Spleen (tissue), 13 donors: ENCODE measurements at places on chromosomes 1 and 21. TPM values are rescaled to one million over a fixed set of nuclear protein-coding genes. Genes with fewer than 3 reads are reported as not detected.

DNA sequence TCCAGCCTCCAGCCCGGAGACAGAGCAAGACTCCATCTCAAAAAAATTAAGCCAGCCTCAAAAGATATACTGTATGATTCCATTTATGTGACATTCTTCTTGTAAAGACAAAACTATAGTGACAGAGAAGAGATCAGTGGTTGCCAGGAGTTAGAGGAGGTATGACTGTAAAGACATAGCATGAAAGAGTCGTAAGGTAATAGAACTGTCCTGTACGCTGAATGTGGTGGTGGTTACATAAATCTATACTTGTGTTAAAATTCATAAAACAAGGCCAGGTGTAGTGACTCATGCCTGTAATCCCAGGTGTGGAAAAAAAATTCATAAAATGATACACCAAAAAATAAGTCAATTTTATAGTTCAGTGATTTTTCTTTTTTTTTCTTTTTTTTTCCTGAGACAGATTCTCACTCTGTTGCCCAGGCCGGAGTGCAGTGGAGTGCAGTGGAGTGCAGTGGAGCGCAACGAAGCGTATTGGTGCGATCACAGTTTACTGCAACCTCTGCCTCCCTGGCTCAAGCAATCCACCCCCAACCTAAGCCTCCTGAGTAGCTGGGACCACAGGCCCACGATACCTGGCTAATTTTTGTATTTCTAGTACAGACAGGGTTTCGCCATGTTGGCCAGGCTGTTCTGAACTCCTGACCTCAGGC lies 84.9 kb upstream of the CXADR start:
- DNase-seq: no peak

Gene LCE1A
- polyA plus RNA-seq: not detected

DNA sequence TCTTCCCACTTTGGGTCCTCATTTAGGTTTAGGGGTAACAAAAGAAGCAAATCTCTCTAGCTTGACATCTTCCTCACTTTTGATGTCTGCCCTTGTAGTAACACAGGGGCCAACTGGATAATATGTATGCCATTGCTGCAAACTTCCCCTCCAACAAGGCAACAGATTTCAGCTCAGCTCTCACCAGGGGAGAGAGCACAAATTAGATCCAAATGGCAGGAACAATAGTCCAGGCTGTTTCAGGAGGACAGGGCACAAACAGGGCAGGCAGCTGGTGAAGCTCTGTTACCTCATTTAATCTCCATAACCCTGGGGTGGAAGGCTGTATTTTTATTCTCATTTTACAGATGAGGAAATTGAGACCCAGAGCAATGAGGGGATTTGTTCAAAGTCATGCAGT lies 4.3 kb upstream of the PIK3R3 start:
- DNase-seq: no peak

DNA sequence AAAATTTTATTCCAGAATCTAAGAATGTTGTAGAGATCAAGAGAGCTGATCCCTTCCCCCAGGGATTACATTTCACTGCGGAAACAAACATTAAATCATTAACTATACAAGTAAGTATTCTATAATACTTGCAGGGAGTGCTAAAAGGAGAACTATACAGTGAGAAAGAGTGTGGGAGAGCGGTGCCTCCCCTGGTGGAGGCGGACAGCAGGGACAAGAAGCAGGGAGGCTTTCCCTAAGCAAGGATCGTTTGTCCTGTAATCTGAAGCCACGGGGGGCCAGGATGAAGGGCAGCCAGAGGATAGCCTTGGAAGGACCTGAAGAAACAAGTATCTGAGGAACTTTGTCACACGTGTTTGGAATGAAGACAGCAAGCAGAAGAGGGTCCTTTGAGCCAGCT lies 40.1 kb downstream of the SLC9C2 start:
- no peak for DNase-seq

Gene KLHL17
- 14.1 TPM for polyA plus RNA-seq

Gene PTGFR
- 0.42 TPM for polyA plus RNA-seq

GRCh38 chr1:56448529-56449300 lies 130.6 kb downstream of the PLPP3 start:
- DNase-seq: no peak

DNA sequence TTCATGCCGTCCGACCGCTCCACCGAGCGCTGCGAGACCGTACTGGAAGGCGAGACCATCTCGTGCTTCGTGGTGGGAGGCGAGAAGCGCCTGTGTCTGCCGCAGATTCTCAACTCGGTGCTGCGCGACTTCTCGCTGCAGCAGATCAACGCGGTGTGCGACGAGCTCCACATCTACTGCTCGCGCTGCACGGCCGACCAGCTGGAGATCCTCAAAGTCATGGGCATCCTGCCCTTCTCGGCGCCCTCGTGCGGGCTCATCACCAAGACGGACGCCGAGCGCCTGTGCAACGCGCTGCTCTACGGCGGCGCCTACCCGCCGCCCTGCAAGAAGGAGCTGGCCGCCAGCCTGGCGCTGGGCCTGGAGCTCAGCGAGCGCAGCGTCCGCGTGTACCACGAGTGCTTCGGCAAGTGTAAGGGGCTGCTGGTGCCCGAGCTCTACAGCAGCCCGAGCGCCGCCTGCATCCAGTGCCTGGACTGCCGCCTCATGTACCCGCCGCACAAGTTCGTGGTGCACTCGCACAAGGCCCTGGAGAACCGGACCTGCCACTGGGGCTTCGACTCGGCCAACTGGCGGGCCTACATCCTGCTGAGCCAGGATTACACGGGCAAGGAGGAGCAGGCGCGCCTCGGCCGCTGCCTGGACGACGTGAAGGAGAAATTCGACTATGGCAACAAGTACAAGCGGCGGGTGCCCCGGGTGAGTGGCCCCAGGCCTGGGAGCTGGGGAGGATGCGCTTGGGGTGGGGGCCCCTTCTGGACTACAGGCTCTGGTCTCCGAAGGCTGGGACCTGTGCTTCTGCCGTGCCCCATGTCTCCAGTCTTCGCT lies 1.1 kb downstream of the SKI start:
- DNase-seq: peak; percentile 95

DNA sequence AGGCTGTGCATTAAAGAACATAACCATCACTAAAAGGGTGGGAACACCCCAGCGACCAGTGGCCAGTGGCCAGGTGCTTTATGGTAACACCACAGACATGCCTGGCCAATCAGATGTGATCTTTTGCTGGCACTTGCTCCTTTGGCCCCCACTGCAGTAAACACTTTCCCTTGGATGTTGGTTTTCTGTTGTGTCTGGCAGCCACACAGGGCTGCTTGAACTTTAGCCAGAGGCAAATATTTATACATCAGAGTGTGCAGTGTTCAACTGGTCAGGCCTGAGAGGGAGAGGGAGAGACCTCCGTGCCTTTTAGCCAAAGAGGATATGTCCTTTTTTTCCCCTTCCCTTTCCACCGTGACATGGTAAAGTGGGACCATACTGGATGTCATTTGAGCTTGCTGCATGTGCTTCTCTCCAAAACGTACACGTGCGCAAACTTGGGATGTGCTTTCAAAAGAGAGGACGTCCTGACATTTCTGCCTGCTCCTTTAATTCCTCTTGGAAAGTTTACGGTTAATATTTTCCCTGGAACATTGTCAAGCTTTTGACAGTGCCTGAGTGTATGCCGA lies 101.2 kb downstream of the NFIA start:
- DNase-seq: no peak

GRCh38 chr1:95371666-95372282 lies 137.8 kb downstream of the RWDD3 start:
- no peak for DNase-seq

Gene DCLRE1B
- 2.4 TPM for polyA plus RNA-seq

GRCh38 chr21:34031835-34032370 lies 41.5 kb upstream of the MRPS6 start:
- DNase-seq: no peak

DNA sequence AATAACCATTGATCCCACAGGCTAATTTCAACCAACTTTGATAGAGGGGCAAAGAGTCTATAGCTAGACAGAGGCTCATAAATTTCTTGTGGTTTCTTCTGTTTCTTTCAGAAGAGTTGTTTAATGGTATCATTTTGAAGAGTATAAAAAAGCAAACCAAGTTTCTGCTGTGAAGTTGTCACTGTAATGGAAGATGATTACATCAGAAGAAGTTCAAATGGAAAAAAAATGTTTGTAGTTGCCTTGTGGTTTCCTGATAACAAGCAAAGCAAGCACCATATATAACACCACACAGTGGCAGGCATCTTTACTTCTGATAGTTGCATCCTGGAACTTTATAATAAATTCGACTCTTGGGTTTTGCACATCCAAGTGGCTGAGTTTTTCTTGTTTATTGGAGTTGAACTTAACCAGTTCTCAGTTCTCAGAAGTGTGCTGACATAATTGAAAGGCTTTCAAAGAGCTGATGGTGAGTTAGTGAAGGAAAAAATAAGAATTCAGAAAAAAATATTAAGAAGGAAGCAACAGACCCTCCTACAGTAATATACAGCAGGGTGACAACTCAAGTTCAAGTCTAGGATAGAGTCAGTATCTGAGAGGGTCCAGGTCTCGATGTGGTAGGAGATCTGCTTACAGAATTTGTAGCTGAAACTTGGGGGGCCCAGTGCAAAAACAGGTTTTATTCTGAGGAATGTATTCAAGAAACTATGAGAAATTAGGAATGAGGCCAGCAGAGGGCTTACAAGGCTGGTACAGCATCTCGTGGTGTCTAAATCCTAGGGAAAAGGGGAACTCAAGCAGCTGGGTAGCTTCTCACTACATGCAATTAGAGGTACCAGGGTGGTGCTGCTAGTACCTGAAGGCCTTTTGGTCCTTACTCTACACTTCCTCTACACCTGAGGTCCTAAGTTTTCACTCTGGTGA lies 123.5 kb downstream of the CRB1 start:
- no peak for DNase-seq

Gene ACOT11
- polyA plus RNA-seq: 0.30 TPM

Gene SLC45A3
- polyA plus RNA-seq: 16.8 TPM

Gene HS2ST1
- polyA plus RNA-seq: 6.5 TPM

Gene HSD3B1
- not detected for polyA plus RNA-seq

- no peak for DNase-seq
These were observed 430.9 kb upstream of the ADGRL2 start for GRCh38 chr1:81369833-81370232.

DNA sequence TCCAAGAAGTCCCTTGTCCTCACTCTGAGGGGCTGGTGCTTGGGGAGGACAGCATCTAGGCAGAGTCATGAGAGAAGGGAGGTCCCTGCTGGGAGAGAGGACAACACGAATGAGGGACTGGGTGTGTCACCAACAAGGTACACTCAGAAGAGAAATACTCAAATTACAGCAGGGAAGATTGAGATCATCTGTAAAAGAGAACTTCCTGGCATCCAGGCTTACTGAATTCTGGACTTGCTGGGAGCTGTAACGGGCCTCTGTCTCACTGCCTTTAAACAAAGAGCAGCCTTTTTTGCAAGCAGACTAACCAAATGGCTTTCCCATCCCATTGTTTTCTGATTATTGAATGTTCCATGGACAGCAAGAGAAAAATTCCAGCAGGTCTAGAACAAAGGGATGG lies 195.7 kb upstream of the RAB4A start:
- DNase-seq: no peak

GRCh38 chr1:74686928-74687327 lies 13.3 kb upstream of the ERICH3 start:
- DNase-seq: no peak

- no peak for DNase-seq
These were observed 97.8 kb downstream of the MRPL37 start for GRCh38 chr1:54297596-54298283.

- DNase-seq: no peak
These were observed 15.7 kb downstream of the WARS2 start for GRCh38 chr1:119124764-119125163.

GRCh38 chr1:234598974-234599616 lies 10.9 kb downstream of the IRF2BP2 start:
- no peak for DNase-seq

DNA sequence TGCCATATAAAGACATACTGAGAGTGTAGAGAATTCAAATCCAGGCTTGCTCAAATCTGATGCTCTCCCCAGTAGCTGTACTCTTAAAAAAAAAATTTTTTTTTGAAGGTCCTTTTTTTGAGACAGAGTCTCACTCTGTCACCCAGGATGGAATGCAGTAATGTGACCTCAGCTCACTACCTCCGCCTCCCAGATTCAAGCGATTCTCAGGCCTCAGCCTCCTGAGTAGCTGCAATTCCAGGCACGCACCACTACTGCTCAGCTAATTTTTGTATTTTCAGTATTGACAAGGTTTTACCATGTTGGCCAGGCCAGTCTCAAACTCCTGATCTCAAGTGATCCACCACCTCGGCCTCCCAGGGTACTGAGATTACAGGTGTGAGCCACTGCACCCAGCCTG lies 28.7 kb downstream of the STYXL2 start:
- no peak for DNase-seq

Gene ERICH3
- polyA plus RNA-seq: 0.28 TPM

DNA sequence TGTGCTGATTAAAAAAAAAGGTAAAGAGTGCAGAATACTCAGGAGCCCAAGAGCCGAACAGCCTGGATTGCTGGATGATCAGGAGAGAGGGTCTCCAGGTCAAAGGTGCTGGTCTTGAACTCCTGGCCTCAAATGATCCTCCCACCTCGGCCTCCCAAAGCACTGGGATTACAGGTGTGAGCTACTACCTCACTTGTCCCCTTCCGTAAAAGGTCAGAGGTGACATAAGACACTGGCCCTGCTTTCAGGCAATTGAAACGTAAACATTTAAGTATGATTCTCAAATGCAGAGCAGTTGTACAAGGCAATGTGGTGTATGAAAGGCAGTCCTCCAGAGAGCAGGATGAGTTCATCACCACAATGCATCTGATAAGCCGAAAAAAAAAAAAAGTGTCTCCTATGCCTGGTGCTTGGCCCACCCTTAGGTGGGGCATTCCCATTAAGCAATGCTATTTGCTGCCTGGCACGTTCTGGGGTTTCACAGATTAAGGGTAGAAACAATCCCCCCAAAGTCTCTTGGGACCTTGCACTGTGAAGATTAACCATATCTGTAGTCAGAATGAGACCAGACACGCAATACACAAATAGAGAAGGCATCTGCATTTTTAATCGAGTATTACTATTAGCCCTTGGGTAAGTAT lies 47.7 kb downstream of the PARP1 start:
- DNase-seq: no peak

DNA sequence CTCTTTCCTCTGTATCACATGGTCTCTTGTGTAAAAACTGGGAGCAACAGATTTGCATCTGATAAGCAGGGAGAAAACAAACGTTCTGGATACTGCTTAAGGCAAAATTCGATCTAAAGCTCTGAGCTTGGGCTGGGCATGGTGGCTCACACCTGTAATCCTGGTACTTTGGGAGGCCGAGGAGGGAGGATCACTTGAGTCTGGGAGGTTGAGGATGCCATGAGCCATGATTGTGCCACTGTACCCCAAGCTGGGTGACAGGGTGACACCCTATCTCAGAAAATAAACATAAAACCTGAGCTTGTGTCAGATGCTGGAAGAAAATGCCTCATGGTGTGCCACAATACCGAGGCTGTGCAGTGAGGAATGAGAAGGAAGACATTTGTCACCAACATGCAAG lies 73.9 kb downstream of the SCCPDH start:
- DNase-seq: no peak
